ENCODE measurements at places on chromosomes 7 and 10. TPM values are rescaled to one million over a fixed set of nuclear protein-coding genes. Genes with fewer than 3 reads are reported as not detected.

The CAMK1D gene
- 27.4 TPM for total RNA-seq

The KCNIP2 gene
- 1.9 TPM for total RNA-seq

GRCh38 chr7:102044641-102044983, 227.2 kb downstream of the CUX1 start:
- no peak for DNase-seq

DNA sequence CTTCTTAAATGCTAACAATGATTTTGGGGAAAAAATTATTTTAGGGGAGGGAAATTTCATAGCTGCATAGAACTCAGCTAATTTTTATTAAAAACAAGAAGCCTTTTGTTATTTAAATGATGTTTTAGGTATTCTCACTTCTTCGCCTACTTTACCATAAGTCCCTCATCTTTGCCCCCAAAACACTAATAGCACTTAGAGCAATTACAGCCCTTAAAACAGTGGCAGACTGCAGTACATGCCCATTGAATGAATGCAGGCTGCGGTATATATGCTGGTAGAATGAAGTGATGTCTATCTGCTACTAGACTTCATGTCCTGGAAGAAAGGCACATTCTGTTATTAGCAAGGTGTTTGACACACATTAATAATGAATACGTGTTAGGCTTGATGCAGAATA, 2.9 kb upstream of the SPAG6 start:
- DNase-seq, result no peak

GRCh38 chr7:7519528-7519927, 16.1 kb downstream of the COL28A1 start:
- DNase-seq, result no peak

- peak; percentile 100 for DNase-seq
These were observed 24.5 kb upstream of the SVIL start for GRCh38 chr10:29658984-29659965.

GRCh38 chr7:130918129-130919052, 184.4 kb upstream of the KLF14 start:
- no peak for DNase-seq

GRCh38 chr10:43923328-43923727, 274.6 kb upstream of the ZNF32 start:
- no peak for DNase-seq

All from astrocyte (in vitro differentiated cells and primary cell).